ENCODE measurements at places on chromosomes 16 and 17.

GRCh38 chr16:86270696-86271095, 239.6 kb upstream of the FOXF1 start:
- no peak for DNase-seq

- DNase-seq = no peak
Observed at GRCh38 chr17:5562661-5563360, 21.5 kb downstream of the NLRP1 start.

- no peak for DNase-seq
Observed at GRCh38 chr16:21028728-21029127, 121.9 kb downstream of the DNAH3 start.

- no peak for DNase-seq
Observed at GRCh38 chr16:30349675-30350074, 5.4 kb downstream of the CD2BP2 start.

DNA sequence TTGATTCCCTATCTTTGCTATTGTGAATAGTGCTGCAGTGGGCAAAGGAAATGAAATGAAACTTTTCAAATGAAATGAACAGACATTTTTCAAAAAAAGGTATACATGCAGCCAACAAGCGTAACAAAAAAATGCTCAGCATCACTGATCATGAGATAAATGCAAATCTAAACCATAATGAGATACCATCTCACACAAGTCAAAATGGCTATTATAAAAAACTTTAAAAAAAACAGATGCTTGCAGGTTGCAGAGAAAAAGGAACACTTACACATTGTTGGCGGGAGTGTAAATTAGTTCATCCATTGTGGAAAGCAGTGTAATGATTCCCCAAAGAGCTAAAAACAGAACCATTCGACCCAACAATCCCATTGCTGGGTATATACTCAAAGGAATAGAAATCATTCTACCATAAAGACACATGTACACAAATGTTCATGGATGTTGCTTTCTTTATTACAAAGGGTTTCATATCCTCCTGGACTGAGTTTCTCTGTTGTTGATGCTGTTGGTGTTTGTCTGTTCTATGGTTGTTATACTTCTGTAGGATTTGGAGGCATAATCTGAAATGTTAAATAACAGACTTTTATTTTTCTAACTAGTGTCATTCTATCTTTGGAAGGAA, 99.3 kb upstream of the SOX9 start:
- DNase-seq = no peak

DNA sequence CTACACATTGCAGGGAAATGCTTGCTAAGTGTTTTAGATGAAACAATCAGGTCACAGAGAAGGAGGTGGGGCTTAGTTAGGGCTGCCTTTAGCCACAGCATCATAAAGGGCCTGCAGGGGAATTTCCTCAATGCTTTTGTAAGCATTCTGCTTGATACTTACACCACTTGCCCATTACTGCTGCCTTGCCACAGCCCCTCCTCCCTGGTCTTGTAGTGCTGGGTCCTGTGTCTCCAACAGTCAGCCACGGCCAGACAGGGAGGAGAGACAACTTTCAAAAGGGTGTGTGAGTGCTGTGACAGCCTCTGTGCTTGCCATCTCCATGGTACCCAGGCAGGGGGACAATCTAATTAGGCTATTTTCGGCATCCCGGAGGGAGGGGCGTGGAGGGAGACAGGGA, 111.2 kb downstream of the SHISA9 start:
- DNase-seq = no peak

DNA sequence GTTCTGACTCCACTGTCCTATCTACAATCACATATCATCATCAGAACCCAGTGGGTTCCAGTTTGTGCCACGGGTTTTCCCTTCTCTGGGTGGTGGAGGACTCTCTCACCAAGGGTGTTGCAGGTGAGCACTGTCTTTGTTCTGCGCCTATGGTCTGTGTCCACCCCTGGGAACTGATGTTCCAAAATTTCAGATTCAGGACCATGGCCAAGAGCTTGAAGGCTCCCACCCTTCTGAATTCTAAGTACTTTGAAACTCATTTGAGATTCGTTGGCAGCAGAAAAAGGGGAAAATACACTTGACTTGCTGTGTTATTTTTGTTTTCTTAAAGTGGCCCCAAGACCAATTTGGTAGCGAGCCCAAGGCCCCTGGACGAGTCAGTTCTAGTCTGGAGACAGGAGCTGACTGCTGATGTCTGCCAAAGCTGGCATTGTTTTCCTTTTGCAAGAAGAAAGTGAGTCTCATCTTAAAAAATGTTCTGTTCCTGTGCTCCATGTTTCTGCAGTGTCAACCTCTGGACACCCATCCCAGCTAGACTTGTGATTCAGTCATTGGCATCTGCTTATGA, 310.9 kb downstream of the HAPSTR1 start:
- no peak for DNase-seq

GRCh38 chr17:78223061-78223460, 8.4 kb upstream of the TMEM235 start:
- DNase-seq = no peak

DNA sequence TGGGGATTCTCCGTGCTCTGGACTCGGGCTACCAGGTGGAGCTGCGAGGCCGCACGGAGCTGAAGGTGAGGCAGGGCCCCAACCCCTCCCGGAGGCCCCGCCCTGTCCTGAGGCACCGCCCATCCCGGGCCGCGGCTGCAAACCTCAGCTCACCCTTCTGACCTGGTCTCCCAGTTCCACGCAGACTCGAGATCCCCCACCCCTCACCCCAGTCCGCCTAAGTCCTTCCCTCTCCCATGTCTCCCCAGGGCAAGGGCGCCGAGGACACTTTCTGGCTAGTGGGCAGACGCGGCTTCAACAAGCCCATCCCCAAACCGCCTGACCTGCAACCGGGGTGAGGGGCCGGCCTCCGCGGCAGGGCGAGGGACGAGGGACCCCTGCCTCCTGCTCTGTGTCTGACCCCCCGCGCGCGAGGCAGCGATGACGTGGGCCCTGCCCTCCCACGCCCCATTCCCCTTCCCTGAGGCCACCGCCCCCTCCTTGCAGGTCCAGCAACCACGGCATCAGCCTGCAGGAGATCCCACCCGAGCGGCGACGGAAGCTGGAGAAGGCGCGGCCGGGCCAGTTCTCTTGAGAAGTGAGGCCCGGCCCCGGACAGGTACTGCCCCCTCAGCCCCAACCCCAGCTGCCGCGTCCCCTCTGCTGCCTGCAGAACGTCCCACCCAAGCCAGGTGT, 13.7 kb downstream of the GUCY2D start:
- peak; percentile 6 for DNase-seq

GRCh38 chr17:83143817-83144231, 64.4 kb downstream of the METRNL start:
- no peak for DNase-seq

DNA sequence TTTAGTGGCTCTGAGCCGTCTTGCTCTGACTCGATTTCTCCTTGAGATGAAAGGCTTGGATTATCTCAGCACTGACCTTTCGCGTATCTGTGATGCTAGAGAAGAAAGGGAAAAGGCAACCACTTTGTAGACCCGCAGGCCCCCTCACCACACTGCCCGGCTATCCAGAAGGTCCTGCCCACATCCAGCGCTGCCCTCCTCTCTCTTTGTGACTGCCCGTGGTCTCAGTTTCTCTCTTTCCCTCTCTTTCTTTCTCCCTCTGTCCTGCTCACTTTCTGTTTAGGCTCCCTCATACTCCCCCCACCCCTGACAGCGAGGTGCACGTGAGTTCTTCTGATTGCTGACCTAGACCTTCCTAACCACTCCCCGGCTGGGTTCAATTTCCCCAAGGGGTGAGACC, 12.8 kb upstream of the TBX21 start:
- no peak for DNase-seq

DNA sequence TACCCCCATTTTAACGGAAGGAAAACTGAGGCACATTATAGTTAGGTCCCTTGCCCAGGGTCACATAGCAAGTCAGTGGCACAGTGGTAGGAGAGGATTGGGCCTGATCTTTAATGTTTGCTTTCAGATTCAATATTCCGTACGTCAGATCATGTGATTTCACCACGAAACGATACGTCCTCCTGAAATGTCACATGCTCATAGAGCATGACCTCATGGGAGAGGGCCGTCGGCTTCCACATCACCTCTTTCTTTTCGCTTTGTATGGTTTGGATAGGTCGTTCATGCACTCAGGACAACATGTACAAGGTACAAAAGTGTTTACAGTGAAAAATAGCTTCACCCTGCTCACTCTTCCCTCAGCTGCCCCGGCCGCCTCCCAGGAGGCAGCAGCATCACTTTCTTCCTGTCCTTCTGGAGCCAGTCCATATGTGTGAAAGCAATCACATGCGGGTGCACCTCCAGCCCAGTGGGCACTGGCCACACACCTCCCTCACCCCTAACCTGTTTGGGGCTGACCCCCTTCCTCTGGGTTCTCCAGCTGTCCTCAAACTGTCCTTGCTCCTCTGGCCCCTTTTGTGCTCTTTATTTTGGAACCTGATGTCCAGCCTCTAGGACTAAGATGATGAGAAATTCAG, 199.9 kb downstream of the FOXL1 start:
- DNase-seq = no peak

DNA sequence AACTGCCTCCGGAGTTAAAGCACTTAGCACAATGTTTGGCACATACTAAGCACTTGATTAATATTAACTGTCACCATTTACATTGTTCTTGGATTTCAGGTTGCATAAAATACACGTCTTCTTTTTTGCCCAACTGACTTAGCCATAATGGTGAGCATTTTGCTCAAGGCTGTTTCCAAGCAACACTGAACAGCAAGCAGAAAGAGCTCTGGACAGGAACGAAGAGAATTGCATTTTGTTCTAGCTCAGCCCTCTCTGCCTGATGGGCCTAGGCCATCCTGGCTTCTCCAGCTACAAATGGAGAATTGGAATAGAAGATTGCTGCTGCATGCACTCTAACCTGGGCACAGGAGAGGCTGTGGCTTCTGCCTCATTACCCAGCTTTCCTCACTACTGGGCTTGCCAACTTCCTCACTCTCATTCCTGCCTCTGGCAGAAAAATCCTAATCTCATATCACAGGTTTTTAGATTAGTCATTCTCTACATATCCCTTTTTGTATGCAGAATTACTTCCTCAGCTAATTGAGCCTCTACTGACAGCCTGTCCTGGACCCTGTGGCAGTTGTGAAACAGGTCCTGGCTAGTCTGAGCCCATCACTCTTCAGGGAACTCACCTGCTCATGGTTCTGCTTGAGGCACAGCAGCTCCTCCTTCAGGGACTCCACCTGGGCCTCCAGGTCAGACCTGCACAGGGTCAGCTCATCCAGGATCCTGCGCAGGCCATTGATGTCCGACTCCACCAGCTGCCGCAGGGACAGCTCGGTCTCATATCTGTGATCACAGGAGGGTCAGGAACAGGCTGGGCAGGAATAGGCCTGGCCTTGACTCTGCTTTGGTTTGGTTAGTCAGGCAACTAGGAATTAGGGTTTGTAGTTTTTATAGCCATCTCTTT, 2.5 kb downstream of the KRT33A start:
- DNase-seq = no peak

DNA sequence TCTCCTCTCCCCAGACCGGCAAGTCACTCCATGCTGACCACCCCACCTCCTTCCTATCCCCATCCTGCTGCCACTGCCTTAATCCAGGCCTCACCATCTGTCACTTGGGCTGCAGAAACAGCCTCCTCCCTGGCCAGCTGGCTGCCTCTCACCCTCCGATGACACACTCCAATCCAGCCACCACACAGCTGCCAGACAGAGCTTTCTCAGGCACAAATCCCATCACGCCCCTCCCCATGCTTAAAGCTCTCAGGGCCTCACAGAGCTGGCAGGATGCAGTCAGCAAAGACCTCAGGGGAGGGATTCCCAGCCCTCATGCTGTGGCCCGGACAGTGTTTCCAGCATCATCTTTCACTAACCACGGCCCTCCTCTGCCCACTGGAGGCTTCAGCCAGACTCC, 13.7 kb downstream of the CAMKK1 start:
- no peak for DNase-seq

DNA sequence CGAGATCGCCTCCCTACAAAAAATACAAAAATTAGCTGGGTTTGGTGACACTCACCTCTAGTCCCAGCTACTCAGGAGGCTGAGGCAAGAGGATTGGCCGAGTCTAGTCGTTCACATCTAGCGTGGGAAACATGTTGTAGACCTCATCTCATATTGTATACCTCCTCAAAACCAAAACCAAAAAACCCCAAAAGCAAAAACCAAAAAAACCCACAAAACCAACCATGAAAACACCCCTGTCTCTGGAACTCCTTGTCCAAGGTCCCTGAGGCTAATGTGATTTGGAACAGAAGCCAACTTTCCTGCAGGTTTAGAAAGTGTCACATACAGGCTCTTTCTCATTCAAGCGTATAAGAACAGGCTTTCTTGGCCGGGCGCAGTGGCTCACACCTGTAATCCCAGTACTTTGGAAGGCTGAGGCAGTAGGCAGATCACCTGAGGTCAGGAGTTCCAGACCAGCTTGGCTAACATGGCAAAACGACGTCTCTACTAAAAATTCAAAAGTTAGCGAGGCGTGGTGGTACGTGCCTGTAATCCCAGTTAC, 29.0 kb downstream of the RAB11FIP3 start:
- DNase-seq = no peak

DNA sequence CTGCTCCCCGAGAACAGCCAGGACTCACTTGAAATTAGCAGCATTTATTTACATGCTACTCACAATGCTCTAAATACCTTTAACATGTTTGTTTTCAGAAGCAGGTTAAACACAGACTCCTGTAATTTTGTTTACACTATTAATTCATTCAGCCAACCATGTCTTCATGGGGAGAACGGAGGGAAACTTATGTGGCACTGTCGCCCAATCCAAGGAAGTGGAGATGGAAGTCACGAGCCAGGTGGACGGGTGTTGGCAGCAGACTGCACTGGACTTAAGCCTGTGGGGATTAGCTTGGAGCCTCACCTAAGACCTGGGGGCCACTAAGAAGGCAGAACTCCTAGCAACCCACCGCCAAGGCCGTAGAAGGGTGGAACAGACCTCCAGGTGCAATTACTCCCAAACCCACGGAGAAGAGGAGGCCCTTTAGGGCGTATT, 8.8 kb upstream of the GFAP start:
- DNase-seq = no peak

DNA sequence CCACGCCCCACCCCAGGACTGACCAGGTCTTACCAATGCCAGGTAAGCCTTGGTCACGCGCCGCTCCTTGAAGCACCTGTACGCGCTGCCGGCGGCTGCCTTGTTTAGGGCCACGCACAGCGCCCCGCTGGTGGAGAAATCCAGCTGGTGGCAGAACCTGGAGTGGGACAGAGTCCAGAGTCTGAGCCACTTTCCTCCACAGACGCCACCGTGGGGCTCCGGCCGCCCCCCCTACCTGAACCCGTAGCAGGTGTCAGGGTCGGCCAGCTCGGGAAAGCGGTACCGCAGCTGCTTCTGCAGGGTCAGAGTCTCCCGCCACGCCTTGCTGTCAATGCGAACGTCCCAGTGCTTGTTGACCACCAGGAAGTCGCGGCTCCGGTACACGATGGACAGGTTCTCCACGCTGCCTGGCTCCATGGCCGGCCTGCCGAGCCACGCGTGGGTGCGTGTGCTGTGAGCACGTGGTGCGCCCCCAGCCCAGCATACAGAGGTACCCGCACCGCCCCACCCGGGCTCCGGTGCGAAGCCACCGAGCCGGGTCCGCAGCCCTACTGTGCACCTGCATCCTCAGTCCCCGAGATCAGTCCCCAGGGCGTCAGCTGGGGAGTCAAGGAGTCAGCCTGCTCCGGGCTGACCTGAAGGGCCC, 737 bp downstream of the RPUSD1 start:
- no peak for DNase-seq
